ENCODE measurements at places on chromosomes 7 and 10. TPM values are rescaled to one million over a fixed set of nuclear protein-coding genes. Genes with fewer than 3 reads are reported as not detected.

Gene CLDN15
- total RNA-seq, result 2.0 TPM

Gene PKD2L1
- total RNA-seq, result not detected

Gene FOXP2
- 6.2 TPM for total RNA-seq

Gene TMEM273
- not detected for total RNA-seq

Gene PNLIPRP1
- total RNA-seq, result not detected

Gene TMEM243
- total RNA-seq, result 25.6 TPM

Gene ERVW-1
- not detected for total RNA-seq

Gene TRIM50
- not detected for total RNA-seq

Gene TCF7L2
- total RNA-seq, result 4.7 TPM

Gene DENND2A
- 23.4 TPM for total RNA-seq

Gene ENO4
- total RNA-seq, result 0.15 TPM

Gene CHN2
- 2.4 TPM for total RNA-seq

Gene AKR1C4
- not detected for total RNA-seq

Gene ATG9B
- total RNA-seq, result not detected

Gene LAMB1
- 183 TPM for total RNA-seq

Gene NPFFR1
- total RNA-seq, result under 0.01 TPM

All from melanocyte of skin (primary cell).